Stimulated activated CD8-positive, alpha-beta memory T cell treated with anti-CD3 and anti-CD28 coated beads, Interleukin-2, amount 100 ng/mL, for 48 hours (primary cell): ENCODE measurements at places on chromosomes 12 and 14.
A peak's percentile ranks its signal among the peaks of the same experiment; 100 is the strongest.

- no peak for DNase-seq
These were observed 10.5 kb downstream of the COCH start for GRCh38 chr14:30884901-30885300.

DNA sequence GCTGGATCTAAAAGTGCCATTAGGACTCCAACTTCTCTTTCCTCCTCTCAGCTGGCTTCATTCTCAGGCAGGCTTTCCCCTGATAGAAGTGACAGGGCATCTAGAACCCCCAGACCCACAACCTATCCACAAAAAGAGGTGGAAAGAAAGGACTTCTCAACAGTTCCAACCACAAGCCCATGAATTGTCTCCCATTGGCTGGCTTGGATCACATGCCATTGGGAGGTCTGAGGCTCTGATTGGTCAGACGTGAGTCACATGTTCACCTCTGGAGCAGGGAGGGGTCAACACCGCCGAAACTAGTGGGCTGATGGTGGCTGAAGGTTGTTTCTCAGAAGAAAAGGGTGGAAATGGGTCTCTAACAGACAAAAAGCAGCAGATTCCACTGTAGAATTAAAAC, 47.2 kb downstream of the DRAM1 start:
- DNase-seq: no peak

DNA sequence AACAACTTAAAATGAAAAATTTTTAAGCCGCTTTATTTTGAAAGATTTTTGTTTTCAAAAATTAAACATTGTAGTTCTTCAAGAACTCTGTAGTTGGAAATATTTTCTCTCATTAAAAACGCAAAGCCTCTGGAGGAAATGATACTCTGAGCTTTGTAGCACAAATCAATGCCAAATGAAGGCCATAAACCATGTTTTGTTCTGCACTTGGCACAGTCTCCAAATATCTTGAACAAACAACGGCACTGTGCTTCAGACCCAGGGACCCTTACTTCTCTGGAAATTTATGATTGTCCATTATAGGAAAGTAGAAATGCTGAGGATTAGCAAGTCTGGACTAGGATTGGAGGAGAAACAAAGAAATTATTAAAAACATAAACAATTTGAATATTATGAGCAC, 160.8 kb upstream of the BMP4 start:
- no peak for DNase-seq

GRCh38 chr14:88825503-88825902, 1.1 kb downstream of the TTC8 start:
- no peak for DNase-seq

GRCh38 chr12:56267443-56268071, 815 bp downstream of the COQ10A start:
- no peak for DNase-seq

GRCh38 chr14:89773644-89774316, 180.8 kb downstream of the EFCAB11 start:
- DNase-seq: peak; percentile 46

DNA sequence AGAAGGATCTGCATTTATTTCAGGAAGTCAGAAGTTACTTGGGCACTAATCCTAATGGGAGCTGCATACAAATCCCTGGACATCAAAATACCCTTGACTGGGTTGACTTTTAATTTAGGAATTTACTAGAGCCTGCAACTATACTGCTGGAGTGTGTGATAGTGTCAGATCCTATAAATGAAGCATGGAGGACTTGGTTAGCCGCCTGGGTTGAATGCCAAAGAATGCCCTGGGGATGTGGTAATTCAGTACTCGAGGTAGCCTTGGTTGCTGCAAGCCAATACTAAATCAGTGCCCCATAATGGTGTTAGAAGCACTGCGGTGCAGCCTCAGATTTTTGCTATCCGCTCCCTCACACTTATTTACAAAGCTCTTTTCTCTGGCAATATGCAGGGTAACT, 184.9 kb downstream of the CAPZA3 start:
- DNase-seq: no peak

- DNase-seq: no peak
These were observed 796.4 kb downstream of the MED13L start for GRCh38 chr12:115481141-115481540.
